ENCODE measurements at places on chromosomes 1 and 21.

DNA sequence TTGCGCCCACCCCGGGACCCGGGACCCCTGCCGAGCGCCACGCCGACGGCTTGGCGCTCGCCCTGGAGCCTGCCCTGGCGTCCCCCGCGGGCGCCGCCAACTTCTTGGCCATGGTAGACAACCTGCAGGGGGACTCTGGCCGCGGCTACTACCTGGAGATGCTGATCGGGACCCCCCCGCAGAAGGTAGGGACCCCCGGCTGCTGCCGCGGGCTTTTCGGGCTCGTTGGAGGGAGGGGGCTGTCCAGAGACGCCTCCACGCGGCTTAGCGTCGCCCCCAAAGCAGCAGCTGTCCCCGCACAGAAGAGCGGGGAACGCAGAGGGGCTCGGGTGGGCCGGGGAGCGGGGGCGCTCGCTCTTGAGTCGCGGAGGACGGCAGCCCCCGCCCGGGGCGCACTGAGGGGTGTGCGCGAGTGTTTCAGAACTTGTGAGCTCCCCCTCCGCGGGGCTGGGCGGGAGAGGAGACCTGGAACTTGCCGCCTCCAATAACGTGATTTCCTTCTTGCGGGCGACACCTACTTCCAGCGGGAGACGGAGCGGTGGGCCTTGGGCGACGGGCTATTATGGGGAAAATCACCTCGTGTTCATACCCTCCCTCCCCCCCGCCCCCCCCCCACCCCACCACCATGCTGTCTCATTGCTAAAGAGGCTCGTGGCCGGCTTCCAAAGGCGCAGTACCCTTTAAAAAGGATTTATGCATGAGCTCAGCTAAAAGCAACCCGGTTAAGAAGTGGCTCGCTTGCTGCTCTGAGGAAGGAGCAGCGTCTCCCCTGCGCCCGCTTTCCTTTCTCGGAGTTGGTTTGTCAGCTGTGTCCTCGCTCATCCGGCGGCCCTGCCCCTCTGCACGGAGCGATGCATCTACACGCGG, 664 bp downstream of the BACE2 start:
- DNase-seq = no peak

DNA sequence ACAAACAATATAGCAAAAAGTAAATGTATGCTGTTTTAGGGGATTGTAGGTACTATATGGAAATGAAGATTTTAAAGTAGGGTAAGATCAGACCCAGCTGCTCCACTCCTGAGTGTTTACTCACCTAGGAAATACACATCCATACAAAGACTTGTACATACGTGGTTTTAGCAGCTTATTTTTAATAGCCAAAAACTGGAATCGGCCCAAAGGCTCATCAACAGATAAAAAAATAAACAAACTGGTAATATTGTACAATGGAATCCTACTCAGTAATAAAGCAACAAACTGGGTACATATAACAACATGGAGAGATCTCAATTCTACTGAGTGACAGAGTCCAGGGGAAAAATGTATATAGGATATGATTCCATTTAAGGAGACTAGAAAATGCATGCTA, 179.2 kb upstream of the TMEM51 start:
- DNase-seq = no peak

GRCh38 chr1:244022311-244022710, 28.8 kb upstream of the ZBTB18 start:
- DNase-seq = no peak

- no peak for DNase-seq
These were observed 14.1 kb upstream of the LMNA start for GRCh38 chr1:156100205-156100995.

DNA sequence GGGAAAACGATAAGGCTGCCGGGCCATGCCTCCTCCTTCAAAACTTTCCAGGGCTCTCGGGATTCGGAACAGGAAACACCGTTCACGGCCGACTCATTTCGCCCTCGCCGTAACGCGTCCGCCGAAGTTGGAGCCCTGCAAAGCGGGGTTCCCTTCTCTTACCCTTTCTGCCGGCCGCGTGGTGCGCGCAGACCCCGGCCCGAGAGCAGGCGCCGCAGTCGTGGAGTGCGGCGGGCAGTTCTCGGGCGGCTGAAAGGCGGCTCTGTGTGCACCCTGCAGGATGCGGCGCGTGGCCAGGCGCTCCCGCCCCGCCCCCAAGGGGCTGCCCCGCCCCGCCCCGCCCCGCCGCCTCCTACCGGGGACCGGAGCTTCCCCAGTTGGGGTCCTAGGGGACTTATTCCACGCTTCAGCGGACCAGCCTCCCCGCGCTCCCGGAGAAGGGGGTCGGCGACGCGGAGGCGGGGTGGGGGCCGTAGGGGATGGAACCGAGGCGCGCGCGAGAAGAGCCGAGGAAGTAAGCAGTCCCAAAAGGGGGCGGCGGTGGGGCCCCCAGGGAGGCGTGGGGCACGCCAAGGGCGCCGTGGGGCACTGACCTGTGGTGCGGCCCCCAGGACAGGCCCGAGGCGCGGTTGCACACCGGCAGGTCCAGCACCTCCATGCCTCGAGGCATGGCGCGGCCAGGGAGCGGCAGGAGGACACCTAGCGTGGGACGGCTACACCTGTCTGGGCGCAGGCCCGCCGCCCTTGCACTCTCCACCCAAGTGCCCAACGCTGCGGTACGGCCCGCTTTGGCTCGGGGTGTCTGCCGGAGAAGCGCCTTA, at the start of gene MCOLN2:
Gene MCOLN2, minus strand, starts transcription at position 268 of the 821 bp plus-strand sequence. Its CDS starts 241 bp downstream, at position 27.
- peak; percentile 66 for DNase-seq

DNA sequence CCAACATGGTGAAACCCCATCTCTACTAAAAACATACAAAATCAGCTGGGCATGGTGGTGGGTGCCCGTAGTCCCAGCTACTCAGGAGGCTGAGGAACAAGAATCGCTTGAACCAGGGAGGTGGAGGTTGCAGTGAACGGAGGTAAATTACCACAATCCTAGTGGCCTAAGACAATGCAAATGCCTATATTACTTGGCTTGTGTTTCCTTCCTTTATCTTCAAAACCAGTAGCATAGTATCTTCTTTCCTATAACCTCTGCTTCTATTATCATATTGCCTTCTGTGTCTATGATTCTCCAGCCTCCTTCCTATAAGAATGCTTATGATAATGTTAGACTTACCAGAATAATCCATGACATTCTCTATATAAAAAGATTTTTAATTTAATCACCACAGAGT, 156.2 kb upstream of the RGS18 start:
- DNase-seq = no peak

- DNase-seq = peak; percentile 45
These were observed 140.8 kb upstream of the RAB4A start for GRCh38 chr1:229130028-229130668.

DNA sequence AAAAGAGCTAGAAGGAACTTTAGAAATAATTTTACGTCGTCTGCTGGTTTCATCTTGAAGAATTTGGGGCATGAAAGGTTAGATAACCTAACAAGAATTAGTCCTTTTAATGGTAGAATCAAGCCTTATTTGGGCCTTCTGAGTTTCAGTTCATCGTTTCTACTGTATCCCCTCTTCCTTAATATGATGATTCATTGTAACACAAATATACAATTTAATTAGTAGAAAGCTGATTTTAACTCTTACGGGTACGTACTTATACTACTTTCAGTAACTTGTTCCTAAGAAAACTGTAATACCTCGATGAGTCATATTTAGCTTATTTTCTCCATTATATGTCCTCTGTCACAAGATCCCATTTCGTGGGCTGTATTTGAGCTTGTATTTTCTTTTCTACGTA, 264.7 kb downstream of the RYR2 start:
- DNase-seq = no peak

DNA sequence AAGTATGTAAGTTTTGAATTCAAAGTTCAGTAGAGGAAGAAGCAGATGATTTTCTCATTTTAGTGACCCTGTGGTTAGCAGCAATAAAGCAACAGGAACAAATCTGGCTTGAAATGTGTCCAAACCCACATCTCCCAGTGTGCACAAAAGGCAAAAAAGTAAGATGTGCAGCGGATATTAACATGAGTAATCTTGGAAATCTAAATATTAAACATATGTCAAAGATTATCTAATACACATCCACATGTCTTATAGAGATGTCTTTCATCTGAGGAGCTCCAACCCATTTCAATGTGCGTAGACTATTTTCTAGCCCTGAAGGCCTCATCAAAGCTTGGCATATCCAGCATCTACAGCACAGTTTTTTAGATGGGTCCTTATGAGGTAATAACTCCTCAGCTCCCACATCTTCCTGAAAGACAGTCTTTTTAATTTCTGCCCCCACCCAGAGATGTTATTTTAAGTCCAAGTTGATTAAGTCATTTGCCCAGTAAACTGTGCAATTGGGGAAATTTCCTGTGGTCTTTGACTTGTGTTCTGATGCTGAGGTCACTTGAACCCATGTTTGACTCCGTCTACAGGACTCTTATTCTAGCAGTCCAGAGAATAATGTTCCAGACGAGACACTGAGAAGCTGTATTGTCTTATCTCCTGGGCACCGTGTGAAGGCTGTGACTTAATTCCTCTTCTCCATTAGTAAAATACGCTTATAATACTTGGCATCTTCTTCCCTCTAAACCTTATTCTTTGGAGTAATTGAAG, 73.7 kb downstream of the LMO4 start:
- DNase-seq = no peak

GRCh38 chr1:203461717-203462116, 13.9 kb upstream of the PRELP start:
- DNase-seq = no peak
